Chondrocyte (in vitro differentiated cells): ENCODE measurements at places on chromosomes 1 and 21. TPM values are rescaled to one million over a fixed set of nuclear protein-coding genes. Genes with fewer than 3 reads are reported as not detected.

GRCh38 chr1:3472906-3473305, 18.4 kb downstream of the ARHGEF16 start:
- no peaks in the 10 kb centered on the region for H3K27me3 ChIP-seq
- peaks cover 35% of the 10 kb centered on the region for H3K4me1 ChIP-seq
- no peak overlapping the region for H3K4me3 ChIP-seq
- no peaks in the 10 kb centered on the region for H3K36me3 ChIP-seq

DNA sequence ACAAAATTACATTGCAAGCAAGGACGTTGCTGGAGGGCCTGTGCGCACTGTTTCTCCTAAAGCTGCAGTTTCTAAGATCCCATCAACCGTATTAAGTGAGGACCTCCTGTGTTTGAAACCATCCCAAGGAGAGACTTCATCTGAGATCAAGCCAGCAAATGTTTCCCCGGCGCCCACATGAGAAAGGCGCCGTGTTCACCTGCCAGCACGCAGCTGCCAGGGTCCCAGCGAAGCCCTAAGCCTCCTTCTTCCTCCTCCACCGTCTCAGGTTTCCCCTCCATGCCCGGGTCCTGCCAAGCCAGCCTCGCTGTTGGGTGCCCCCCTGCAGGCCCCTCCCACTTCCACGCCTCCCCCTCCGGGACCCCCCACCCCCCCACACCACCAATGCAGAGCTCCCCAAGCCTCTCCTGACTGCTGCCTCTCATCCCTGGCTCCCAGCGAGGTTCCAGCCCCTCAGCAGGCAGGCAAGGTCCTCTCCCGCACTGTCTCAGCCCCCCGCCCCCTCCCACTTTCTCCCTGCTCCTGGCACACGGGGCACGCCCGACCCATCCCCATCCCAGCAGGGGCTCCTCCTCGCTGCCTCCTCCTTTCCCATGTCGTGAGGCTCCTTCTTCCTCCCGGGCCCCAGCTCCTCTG, 8.6 kb upstream of the TFF1 start:
- DNase-seq, result peak; percentile 48
- no peak overlapping the region for H3K27ac ChIP-seq
- no peaks in the 10 kb centered on the region for H3K36me3 ChIP-seq
- peaks cover 24% of the 10 kb centered on the region for H3K27me3 ChIP-seq
- H3K4me3 ChIP-seq, result no peak overlapping the region

DNA sequence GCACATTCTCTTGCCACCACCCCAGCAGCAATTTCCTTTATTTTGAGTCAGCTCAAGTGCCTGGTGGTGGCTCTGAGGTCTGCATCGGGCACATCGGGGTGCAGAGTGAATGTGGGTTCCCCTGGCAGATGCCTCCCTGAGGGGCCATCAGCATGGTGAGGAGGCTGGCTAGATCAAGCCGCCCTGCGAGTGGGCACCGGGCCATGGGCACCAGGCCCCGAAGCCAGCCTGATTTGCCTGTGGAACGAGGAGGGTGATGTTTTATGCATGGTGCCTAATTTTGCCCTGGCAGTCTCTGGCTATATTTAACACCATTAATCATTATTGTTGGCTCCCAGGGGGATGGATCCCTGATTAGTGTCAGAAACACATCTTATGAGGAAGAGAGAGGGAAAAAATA, 36.3 kb downstream of the ACTL8 start:
- no peak overlapping the region for H3K27ac ChIP-seq
- no peak for DNase-seq
- no peak overlapping the region for H3K4me3 ChIP-seq
- H3K27me3 ChIP-seq, result peaks cover 37% of the 10 kb centered on the region

The OR10Z1 gene
- total RNA-seq, result not detected in 3 replicates

The LORICRIN gene
- not detected in 3 replicates for total RNA-seq
